ENCODE measurements at places on chromosomes 7 and 10.

- no peak for DNase-seq
Measured at GRCh38 chr10:75231672-75232581, 3.8 kb downstream of the COMTD1 start.

DNA sequence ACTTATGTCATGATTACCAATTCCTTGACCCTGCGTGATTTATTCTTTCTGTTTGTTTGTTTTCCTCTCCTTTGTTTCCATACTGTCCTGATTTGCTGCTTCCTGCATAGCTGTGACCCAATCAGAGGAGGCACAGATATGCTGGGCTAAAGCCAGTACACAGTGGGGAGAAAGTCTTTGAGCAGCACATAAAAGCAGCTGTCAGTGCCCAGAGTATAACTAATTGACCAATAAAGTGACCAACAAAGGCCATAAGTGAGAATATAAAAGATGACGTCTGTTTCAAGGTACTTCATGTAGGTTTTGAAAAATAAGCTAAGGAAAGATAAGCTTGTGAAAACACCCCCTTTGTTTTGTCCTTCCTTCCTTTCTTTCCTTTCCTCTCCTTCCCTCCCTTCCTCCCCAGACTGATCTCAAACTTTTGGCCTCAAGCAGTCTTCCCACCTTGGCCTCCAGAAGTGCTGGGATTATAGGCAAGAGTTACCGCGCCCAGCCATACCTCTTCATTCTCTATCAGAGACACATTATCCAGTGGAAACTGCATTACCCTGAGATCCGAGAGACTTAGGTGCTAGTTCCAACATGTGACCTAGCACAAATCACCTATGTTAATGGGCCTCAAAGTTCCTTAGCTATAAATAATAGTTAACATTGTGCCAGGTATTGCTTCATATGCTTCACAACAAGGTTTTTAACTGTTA is 17.0 kb downstream of the BCAP29 start:
- DNase-seq, result no peak

DNA sequence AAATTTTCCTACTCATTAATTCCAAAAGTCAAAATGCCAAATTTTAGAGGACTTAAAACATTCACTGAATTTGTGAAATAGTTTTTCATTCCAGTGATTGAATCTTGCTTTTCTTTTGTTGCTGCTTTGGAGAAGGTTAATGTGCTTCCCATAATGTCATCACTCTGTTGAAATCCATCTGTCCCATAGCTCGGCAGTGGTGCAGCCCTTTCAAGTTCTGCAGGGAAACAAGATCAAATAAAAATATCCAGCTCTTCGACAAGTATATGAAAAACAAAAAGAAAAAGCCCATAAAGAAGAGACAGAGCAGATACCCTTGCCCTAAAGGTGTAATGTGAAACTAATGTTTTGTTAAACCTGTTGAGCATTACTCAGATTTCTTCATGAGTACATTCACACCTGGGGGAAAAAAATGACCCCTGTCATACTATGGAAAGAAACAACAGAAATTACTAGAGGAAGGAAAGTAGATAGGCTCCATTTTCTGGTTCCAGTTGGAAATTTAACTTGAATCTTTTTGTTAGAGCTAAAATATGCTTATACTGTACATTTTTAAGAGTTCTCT is 35.1 kb downstream of the AGR3 start:
- DNase-seq, result no peak

- no peak for DNase-seq
Measured at GRCh38 chr10:100637785-100638184, 102.0 kb downstream of the HIF1AN start.

GRCh38 chr7:27641581-27642230 is 21.0 kb downstream of the HIBADH start:
- no peak for DNase-seq

DNA sequence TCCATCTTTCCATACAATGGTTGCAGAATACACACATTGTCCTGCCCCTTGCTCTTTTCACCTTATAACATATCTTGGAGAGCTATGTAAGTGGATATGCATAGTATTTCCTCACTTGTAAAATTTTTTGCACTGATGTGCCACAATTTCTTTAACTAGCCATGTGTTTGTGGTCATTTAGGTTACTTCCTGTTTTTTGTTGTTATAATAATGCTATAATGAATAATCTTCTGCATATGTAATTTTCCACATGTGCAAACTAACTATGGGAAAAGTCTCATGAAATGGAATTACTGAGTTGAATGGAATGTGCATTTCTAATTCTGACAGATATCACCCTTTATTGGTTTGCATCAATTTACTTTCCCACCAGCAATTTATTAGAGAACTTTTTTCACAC is 2.8 kb downstream of the TAS2R41 start:
- DNase-seq, result no peak

- no peak for DNase-seq
Measured at GRCh38 chr7:23476286-23477156, 6.2 kb upstream of the IGF2BP3 start.

DNA sequence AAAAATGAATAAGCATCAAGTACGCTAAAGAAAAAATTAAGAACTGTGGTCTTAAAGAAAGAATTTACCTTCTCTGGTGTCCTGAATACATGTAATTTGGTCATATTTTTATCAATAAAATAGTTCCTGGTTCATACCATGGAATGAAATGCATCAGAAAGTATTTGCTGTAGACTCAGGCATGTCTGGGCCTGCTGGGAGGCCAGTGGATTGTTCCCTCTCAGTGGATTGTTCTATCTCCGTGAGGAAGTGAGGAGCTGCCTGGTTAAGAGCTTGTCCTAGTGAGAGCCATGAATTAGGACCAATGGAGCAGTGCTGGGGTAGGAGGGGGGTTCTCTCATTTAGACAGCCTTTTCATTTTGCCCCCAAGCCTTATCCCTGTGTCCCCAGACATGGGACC is 211.7 kb upstream of the HABP2 start:
- no peak for DNase-seq

GRCh38 chr7:49418963-49419362 is 354.5 kb upstream of the VWC2 start:
- DNase-seq, result no peak

GRCh38 chr7:40419806-40420205 is 285.0 kb downstream of the SUGCT start:
- no peak for DNase-seq

DNA sequence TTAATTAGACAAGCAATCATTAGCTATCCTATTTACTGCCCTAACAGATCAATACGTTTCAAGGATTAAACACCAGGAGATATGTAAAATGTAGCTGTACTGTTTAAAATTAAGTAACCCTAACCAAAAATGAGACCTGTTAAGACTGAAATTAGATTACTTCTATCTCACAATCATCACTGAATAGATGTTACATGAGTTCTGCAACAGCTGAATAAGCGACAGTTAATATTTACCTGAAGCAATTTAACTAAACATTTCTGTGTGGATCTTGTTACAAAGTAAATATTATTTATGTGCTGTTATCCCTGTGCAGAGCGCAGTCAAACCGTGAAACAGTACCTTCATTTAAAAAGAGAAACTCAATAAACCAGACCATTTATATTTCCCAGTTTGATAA is 122.5 kb downstream of the RELN start:
- no peak for DNase-seq

DNA sequence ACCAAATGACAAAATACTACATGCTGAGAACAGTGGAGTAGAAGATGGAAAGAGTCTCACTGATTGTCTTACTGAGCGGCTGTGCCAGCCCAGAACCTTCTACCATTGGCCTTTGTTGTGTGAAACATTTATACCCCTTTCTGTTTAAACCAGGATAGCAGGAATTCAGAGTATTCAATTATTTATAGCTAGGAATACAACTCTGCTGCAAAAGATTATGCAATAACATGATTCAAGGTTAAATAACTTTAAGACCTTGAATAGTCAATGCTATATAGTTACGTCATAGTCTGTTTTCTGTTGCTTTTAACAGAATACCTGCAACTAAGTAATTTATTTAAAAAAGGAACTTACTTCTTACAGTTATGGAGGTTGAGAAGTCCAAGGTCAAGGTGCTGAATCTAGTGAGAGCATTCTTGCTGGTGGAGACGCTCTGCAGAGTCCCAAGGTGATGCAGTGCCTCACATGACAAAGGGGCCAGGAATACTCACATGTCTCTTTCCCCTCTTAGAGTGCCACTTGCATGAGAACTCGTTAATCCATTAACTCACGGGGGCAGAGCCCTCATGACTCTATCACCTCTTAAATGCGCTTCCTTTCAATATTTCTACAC is 371.8 kb downstream of the MDFIC start:
- no peak for DNase-seq

DNA sequence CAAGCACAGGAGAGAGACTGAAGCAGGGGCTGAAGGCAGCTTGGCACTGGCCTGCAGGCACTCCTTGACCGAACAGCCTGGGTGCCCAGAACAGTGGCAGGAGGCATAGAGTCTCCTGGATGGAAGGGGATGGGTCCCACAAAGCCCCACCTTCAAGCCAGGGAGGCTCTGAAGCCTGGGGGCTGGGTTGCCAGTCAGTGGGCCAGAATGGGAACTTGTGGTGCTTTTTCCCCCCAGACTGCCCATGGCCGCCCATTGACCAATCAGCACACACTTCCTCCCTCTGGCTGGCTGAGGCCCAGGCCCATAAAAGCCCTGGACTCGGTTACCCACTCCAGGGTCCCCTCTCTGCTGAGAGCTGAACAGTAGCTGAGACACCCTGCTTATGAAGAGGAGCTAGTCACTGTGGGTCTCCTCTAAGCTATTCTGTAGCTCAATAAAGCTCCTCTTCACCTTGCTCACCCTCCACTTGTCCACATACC is 109.6 kb downstream of the ELAPOR2 start:
- DNase-seq, result no peak

DNA sequence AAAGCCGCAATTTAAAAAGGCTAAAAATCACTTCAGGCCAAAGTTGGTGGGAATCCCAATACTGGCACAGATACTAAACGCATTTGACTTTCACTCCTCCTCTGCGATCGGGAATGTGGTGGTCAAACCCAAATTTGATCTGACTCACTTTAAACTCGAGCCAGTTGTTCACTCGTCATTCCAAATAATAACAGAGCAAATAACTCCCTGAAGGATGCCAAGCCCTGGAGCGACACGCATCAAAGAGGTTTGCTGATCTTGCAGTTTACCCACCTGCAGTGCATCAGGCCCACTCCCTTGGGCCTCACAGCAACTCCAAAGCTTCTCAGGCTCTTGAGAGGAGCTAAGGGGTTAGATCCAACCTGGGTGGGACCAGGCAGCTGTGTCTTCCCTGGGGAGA is 12.2 kb downstream of the PTN start:
- DNase-seq, result no peak

DNA sequence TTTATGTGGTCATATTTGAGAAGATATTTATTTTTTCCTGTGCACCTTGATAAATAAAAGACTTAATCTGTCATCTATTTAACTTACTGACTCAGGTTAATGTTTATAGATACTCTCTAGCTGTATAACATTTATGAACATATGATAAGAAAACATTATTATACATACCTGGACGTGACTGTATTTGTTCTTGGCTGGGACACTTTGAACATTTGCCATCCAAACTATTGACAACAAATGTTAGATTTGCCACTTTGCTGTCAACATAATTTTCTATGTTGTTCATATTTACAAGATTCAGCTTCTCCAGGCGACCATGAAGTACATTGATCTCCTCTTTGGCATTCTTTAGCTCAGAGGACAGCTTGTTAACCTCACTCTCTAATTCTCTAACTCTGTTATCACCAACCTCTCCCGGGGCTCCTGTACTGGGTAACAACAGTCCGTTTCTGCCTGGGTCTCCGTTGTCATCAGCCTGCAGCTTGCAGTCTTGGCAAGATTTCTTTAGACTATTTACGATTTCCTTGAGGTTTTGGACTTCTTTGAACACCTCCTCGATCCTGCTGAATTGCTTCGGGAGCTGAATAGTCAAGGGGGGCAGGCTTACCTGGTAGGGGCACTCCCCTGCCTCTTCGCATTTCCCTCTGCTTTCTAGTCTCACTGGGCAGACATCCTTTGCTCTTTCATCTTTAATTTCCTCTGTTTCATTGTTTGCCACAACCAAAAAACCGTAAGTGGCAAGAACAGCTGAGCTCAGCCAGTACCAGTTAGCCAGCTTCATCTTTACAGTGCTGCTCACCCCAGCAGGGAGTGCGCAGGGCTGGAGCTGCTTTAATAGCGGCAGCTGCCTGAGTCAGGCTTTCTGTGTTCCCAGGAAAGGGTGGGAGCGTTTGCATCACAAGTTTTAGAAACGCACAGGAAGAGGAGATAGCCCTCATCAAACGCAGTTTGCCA is at the start of gene FGL2:
TSS of gene FGL2 (minus strand) at position 807 of the 954 bp plus-strand sequence. CDS start at position 781, 26 bp downstream.
- no peak for DNase-seq

DNA sequence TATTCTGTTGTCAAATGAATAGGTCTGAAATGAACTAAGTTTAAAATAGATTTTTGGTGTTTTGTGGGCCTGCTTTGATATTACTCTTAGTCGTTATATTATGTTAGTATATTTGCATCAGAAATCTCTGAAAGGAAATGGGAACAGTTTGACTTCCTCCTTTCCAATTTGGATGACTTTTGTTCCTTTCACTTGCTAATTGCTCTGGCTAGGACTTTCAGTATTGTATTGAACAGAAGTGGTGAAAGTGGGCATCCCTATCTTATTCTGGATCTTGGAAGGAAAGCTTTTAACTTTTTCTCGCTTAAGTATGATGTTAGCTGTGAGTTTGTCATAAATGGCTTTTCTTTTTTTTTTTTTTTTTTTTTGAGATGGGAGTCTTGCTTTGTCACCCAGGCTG is 273.6 kb upstream of the DKK1 start:
- DNase-seq, result no peak

DNA sequence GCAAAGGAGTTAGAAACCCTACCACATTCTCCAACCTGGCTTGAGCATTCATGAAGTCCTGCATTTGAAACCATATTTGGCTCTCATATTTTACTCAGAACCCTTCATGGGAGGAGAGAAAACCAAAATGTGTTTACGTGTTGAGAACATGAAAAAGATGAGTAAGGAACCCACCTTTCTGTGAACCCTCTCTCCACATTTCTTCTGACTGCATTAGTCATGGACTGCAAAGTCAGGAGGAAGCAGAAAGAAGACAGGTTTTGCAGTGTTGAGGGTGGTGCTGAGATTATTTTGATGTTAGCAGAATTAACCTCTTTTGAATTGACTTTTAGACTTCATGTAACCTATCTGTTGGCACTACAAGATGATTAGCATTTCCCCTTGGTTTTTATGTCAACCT is 4.9 kb downstream of the IFIT1B start:
- no peak for DNase-seq

- no peak for DNase-seq
Measured at GRCh38 chr10:110274072-110274627, 30.6 kb downstream of the SMNDC1 start.

- DNase-seq, result no peak
Measured at GRCh38 chr10:45353186-45353585, 20.8 kb upstream of the ALOX5 start.

- no peak for DNase-seq
Measured at GRCh38 chr7:84336303-84336702, 141.7 kb upstream of the SEMA3A start.
